ENCODE measurements at places on chromosomes 13 and 19. TPM values are rescaled to one million over a fixed set of nuclear protein-coding genes. Genes with fewer than 3 reads are reported as not detected.

Gene LIN7B
- 7.0 TPM for total RNA-seq

GRCh38 chr13:98875146-98875729 is 102.6 kb downstream of the DOCK9 start:
- H3K27ac ChIP-seq = no peak overlapping the region
- DNase-seq = no peak
- H3K27me3 ChIP-seq = no peaks in the 10 kb centered on the region
- no peaks in the 10 kb centered on the region for H3K4me1 ChIP-seq
- H3K4me3 ChIP-seq = no peak overlapping the region

GRCh38 chr13:97319113-97319720 is 97.1 kb downstream of the MBNL2 start:
- peaks cover 17% of the 10 kb centered on the region for H3K36me3 ChIP-seq
- no peak overlapping the region for H3K27ac ChIP-seq
- no peaks in the 10 kb centered on the region for H3K27me3 ChIP-seq
- no peak overlapping the region for H3K4me3 ChIP-seq
- no peak for DNase-seq
- H3K4me1 ChIP-seq = no peaks in the 10 kb centered on the region

DNA sequence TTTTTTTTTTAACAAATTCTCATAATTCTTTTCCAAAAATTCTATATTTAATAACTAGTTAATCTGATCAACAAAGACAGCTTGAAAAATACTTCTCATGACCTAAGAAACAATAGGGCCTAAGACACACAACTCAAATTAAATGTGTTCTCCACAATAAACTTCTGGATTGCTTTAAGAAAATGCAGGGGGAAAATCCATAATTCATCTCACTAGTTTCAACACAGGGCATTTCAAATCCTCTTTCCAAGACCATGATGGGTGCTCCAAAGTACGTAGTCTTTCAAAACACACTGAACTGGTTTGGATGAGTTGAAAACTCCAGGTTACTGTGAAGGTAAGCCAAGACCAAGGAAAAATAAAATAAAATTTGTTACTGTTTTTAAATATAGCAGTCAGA is 62.6 kb downstream of the DCLK1 start:
- H3K4me3 ChIP-seq = no peak overlapping the region
- no peak overlapping the region for H3K27ac ChIP-seq
- no peaks in the 10 kb centered on the region for H3K27me3 ChIP-seq
- no peaks in the 10 kb centered on the region for H3K4me1 ChIP-seq
- DNase-seq = no peak

- H3K27ac ChIP-seq = no peak overlapping the region
- no peak for DNase-seq
- no peak overlapping the region for H3K4me3 ChIP-seq
- no peaks in the 10 kb centered on the region for H3K27me3 ChIP-seq
Observed at GRCh38 chr19:1626417-1627010, 21.3 kb upstream of the UQCR11 start.
